ENCODE measurements at places on chromosomes 3 and 15. TPM values are rescaled to one million over a fixed set of nuclear protein-coding genes. Genes with fewer than 3 reads are reported as not detected.

The CCR3 gene
- polyA plus RNA-seq: not detected

The KY gene
- 1.4 TPM for polyA plus RNA-seq

The RTP3 gene
- not detected for polyA plus RNA-seq

The ROPN1 gene
- polyA plus RNA-seq: 0.11 TPM

DNA sequence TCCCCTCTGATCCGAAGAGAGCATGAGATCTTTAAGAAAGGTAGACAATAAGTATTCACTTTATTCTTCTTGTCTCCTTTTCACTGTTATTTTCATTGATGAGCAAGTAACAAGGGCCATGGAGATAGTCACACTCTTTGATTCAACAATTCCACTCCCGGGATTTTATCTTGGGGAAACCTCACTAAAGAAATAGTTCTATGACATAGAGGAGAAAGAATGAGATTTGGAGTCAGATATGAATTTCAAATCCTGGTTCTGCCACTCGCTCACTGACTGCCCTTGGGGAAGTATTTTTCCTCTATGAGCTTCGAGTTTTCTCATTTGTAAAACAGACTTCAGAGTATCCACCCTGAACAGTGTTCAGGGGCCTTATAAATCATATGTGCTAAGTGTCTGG is 514.6 kb downstream of the NLGN1 start:
- DNase-seq: no peak

DNA sequence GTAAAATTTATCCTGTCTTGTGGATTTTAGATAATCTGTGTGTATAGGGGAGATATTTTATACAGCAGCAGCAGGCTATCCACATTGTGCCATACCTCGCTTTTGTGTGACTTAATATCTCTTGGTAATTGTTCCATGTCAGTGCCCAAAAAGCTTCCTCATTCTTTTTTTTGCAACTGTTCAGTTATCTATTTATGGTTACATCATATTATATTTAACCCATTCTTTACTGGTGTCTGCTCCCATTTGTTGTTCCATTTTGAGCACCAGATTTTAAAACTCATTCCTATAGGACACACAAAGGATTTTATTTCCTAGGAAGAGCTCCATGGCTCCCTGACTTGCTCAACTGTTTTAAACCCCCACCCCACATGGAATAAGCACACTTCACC is 86.3 kb upstream of the RASGRP1 start:
- DNase-seq: no peak

GRCh38 chr15:60726576-60726975 is 247.6 kb upstream of the ICE2 start:
- no peak for DNase-seq
